Eye (tissue), 1 donor: ENCODE measurements at places on chromosomes 7 and 10.
A peak's percentile ranks its signal among the peaks of the same experiment; 100 is the strongest.

DNA sequence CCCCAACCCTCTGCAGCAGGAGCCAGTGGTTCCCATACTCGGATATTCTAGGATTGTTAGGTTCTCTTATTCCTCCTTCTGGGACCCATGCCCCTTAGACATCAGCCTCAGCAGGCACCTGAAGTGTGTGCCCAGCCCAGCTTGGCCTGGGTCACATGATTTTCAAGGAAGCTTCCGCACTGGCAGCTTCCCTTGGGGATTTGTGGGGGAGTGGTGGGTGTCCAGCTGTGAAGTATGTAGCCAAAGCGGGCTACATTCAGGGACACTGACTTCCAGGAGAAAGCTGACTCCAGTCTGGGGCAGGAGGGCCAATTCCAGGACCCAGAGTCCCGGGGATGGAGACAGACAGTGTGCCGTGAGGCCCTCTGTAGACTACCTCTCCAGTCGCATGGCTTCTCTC lies 1.3 kb downstream of the LDB1 start:
- DNase-seq: peak; percentile 67

DNA sequence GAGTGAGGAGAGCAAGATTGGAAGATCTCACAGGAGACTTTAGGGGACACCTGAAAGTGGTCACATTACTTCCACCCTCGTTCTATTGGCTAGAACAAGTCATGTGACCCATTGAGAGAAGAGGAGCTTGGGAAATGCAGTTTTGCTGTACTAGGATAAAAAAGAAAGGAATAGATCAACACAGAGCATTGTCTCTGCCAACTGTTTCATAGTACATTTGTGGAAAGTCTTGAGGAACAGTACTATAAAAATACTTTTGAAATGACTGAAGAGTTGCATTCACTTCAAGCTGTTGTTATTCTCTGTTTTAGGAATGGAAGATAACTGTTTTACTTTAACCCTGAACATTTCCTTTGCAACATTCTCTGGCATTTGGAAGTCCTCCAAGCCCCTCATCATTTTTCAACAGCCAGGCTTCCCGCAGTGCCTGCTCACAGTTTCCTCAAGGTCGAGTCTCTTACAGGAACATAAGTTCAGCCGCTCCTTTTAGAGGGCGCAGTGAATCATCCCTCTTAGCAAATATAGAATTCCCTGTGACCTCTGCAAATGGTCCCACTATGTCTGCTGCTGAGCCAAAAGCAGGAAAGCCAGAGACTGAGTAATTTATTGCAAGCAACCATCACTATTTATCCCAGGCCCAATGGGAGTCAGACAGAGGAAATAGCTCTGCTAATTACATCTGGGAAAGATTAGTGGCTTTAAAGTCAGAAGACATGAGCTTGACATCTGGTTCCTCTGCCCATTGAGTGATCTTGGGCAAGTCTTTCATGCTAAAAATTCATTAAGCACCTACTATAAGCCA lies 40.7 kb downstream of the MRPL32 start:
- peak; percentile 56 for DNase-seq

DNA sequence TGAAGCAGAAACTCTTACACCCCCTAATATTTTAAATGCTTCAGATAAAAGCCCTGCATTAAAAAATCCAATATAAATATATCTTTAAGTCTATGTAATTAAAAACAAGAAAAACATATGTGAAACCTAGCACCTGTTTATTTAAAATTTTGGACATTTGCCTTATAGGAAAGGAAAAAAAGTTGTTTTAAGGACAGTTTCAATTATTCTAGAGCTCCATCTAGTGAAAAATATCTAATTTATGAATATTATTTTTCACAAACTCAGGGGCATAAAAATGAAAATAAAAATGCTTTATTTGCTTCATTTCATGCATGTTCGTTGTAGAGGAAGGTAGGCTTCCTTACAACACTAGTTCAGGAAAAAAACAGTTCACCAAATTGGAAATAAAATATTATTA lies 26.1 kb downstream of the ENKUR start:
- peak; percentile 19 for DNase-seq

- DNase-seq: no peak
These were observed 324.7 kb downstream of the ADARB2 start for GRCh38 chr10:1412531-1413189.

GRCh38 chr10:131571346-131571745 lies 259.8 kb upstream of the TCERG1L start:
- DNase-seq: no peak

DNA sequence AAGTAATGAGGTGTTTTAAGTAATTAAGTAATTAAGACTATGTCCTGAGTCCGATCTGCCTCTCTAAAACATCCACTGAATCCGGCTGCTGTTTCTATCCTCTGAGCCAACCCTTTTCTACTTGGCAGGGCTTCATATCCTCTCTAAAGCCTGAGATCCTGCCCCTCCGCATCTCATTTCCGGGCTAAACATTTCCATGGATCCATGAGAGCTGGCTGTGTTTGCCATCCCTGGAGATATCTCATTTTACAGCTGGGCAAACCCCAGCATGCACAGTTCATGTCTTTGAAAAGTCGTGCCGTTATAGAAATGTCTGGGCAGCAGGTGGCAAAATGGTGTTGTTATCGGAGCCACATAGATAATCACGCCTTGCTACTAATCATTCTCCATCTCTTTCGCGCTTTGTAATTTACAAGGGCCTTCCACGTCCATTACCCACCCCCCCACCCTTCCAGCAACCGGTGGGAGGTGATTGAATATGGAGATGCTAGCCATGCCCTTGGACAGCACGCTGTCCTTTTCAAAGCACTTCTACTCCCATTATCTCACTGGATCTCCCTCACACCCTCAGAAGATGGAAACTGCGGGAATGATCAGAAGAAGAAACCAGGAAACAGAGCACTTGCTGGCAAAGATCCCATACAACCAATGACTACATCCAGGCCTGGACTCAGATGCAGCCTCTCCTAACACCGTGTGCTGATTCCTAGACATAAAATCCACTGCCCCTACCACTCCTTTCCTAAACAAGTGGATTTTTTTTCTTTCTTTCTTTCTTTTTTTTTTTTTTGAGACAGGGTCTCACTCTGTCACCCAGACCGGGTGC lies 1189.2 kb downstream of the TYW1 start:
- DNase-seq: peak; percentile 71

DNA sequence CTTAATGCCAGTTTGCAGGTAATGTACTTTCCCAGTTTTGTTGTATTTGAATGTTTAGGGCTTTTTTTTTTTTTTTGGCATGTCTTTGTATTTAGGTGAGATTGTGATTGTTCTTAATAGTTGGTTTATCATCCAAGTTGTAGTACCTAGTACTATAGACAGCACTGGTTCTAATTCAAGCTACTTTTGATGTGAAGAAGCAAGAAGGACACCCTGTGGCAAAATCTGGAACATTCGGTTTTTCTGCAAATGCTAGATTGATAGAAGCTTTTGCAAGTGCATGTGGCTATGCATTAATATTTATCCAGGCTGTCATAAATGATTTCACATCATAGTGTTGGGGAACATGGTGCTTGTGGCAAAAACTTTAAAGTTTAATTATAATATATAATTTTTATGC lies 248.9 kb downstream of the FOXP2 start:
- peak; percentile 79 for DNase-seq

- DNase-seq: no peak
These were observed 72.7 kb downstream of the DYNC1I1 start for GRCh38 chr7:95845007-95845406.

DNA sequence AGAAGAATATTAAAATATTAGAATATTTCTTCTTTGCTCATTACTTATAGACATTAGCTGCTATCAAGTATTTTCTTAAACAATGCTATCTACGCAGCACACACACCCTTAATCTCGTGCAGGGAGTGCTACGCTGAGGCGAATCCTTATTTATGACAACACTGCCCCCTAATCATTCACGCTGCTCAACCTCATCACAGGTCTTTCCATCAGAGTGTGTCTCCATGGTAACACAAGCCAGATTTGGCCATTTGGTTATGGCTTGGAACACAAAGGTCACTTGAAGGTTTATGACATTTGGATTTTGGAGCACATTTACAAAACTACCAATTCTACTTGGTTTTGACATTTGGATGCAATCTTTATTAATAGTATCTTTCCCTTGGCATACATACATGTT lies 45.4 kb upstream of the MYO3A start:
- peak; percentile 93 for DNase-seq

GRCh38 chr10:18406136-18406535 lies 245.3 kb downstream of the NSUN6 start:
- DNase-seq: no peak

GRCh38 chr7:11478882-11479281 lies 353.1 kb downstream of the THSD7A start:
- no peak for DNase-seq

DNA sequence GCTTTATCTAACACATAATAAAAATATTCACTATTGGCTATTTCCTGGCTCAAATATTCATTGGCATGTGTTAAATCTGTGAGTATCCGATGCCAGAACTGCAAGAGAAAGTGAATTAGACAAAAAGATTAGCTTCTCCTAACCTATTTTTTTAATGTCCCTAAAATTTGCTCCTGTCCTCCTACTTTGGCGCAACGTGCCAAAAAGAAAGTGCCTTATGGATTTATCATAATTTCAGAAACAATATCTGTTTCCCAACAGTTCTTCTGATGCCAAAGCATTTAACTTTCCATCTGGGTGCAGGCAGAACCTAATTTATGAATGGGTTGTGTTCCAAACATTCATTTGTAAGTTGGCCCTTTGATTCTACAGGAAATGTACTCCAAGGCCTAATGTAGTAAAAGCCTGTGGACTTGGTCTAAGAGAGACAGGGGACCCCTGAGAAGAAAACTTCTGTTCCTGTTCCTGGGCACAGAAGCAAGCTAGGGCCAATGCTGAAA lies 15.4 kb downstream of the PIP4K2A start:
- DNase-seq: no peak

GRCh38 chr10:91487911-91488582 lies 77.9 kb downstream of the HECTD2 start:
- DNase-seq: no peak

DNA sequence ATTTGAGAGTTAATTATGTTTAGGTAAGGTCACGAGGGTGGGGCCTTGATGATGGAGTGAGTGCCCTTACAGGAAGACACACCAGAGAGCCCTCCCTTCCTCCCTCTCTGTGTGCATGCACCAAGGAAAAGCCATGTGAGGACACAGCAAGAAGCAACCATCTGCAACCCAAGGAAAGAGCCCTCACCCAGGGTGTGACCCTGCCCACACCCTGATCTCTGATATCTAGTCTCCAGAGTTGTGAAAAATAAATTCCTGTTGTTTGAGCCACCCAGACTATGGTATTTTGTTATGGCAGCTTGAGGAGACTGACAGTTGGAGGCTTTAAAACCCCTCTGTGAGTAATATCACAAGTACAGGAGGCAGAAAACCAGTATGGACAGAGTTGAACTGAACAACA lies 15.0 kb upstream of the MCM10 start:
- no peak for DNase-seq

GRCh38 chr10:97553575-97554031 lies 19.0 kb upstream of the ANKRD2 start:
- peak; percentile 81 for DNase-seq

GRCh38 chr10:116873134-116873533 lies 23.8 kb downstream of the ENO4 start:
- no peak for DNase-seq

DNA sequence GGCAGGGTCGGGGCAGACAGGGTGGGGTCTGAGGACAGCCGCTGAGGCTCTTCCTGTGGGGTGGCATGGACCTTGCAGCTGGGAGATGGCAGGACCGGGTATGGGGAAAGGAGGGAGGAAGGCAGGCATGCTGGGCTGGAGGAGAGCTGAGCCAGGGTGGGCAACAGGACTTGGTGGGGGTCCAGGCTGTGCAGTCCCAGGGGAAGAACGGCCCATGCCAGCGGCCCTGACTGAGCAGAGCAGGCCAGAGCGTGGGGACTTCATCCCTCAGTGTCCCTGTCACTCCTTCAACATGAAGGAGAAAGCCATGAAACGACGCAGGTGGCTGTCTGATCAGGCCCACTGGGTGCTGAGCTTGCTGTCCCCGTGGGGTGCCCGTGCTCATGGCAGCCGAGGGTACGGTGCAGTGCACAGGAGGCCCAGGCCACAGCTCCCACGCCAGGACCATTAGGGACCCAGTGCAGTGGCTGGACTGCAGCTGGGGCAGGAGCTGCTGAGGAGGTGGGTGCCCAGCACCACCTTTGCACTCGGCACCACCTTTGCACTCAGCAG lies 519.6 kb downstream of the PTPRN2 start:
- no peak for DNase-seq

DNA sequence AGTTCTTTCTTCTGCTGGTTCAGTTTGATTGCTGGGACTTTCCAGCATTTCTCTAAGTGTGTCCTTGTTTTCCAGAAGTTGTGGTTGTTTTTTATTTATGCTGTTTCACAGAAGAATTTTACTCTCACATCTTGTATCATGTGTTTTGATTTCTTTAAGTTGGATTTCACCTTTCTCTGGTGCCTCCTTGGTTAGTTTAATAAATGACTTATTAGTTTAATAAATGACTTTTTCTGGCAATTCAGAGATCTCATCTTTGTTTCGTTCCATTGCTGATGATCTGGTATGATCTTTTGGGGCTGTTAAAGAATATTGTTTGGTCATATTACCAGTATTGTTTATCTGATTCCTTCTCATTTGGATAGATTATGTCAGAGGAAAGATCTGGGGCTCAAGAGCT lies 59.8 kb upstream of the CYP2C9 start:
- DNase-seq: no peak

GRCh38 chr7:86926732-86927131 lies 132.7 kb downstream of the ELAPOR2 start:
- DNase-seq: peak; percentile 72

- peak; percentile 73 for DNase-seq
These were observed 38.6 kb downstream of the MRC1 start for GRCh38 chr10:17847585-17848296.

- DNase-seq: peak; percentile 75
These were observed 4.0 kb upstream of the RBM28 start for GRCh38 chr7:128347647-128348097.

GRCh38 chr7:15559416-15559928 lies 2.3 kb downstream of the AGMO start:
- DNase-seq: no peak
